ENCODE measurements at places on chromosomes 1 and 21. TPM values are rescaled to one million over a fixed set of nuclear protein-coding genes. Genes with fewer than 3 reads are reported as not detected.

DNA sequence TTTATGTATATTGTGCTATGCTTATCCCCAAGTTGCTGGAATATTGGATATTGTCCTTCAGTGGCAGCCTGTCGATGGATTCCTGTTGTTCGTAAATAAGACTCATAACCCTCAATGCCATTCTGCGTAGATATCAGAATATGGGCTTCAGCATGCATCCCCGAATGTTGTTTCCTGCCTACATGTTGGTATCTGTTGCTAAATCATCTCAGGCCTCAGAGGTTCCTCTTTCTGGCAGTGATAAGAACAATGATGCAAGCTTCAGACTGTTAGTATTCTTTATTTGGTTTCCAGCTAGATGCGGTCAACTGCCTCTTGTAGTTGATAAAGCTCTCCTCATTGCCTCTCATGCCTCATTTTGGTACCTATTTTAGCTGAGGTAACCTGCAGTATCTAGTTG is 2082.6 kb downstream of the MRPL39 start:
- no peak for DNase-seq

The DIO1 gene
- total RNA-seq = not detected

The RPTN gene
- not detected for total RNA-seq

GRCh38 chr1:11431941-11432507 is 46.9 kb upstream of the DISP3 start:
- DNase-seq = no peak

DNA sequence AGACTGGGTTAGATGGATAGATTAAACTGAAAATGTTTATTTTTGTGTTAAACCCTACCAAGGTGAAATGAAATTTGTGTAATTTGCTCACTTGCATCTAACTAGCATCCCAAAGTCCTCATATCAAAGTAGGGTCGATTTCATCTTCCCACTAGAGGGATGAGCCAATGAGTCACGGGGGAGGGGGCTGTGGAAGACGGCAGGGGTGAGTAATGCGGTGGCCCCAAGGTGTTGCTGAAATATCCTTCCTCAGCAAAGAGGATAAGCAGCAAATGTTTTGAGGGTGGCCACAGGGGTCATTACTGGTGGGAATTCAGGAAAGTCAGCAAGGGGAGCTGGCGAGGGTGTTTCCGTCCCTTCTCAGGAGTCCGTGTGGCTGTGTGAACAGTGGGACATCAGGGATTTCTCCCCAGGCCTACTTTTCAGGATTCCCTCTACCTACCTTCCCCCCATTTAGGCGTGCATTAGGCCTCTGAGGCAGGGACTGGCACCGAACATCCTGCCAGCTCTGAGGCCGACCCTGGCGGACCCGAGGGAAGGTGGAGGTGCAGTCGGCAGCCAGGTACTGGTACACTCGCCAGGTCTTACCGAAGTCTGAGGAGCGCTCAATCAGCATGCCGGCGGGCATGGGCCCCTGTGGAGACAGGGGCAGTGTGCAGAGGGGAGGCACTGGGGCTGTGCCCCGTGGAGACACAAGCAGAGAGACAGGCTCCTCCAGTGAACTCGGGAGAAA is 18.1 kb downstream of the LAMB3 start:
- no peak for DNase-seq

DNA sequence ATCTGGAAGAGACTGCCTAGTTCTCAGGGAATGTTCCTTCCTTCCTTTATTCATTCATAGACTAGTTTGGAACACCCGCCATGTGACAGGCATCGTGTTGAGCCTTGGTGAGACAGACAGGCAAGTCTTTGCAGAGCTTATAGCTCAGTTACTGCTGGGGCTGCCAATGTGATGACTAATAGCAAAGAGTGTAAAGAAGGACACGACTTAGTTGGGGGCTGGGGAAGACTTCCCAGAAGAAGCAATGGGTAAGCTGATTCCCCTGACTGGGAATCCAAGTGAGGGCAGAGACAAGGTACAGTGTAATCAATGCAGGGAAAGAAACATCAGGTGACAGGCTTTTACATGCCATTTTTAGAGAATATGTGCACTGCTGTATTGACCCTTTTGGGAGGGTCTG is 51.2 kb downstream of the TENT5C start:
- peak; percentile 67 for DNase-seq

- peak; percentile 81 for DNase-seq
These were observed 112.5 kb downstream of the RRAGC start for GRCh38 chr1:38746941-38747600.

The ANKRD65 gene
- 1.6 TPM for total RNA-seq

GRCh38 chr1:190908691-190909090 is 431.0 kb upstream of the BRINP3 start:
- DNase-seq = no peak

The PRAMEF8 gene
- not detected for total RNA-seq

DNA sequence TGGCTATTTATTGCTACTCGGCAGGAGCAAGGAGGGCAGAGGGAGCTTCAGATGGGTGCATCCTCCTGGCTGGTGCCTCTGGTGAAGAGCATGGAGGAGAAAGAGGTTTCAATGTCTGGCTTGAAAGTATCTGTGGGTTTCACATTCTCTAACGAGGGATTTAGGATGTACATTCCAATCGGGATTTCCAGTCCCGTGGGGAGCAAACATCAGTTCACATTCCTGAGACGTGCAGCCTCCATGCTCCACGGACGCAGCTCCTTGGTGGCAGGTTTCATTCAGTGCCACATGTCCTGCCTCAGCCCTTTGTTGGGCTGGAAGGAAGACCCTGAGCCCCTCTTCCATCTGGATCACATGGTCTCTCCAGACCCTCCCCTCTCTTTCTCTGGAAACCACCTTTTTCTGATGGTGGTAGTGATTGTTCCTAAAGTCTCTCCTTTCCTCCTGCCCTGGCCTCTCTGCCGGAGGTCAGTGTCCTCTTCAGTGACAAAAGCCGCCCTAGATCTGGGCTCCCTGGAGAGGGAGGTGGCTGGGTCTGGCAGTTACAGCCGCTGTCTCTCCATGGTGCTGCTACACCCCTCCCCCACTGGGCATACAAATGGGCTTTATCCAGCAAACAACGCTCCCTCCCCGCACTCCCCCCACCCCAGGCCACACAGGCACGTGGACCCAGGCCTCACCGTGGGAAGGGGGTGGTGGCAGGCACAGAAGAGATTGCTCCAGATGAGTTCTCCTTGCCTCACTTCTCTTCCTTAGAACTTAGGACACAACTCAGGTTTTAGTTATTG is 826 bp upstream of the CA14 start:
- DNase-seq = peak; percentile 85

The NEK2 gene
- total RNA-seq = 42.3 TPM

DNA sequence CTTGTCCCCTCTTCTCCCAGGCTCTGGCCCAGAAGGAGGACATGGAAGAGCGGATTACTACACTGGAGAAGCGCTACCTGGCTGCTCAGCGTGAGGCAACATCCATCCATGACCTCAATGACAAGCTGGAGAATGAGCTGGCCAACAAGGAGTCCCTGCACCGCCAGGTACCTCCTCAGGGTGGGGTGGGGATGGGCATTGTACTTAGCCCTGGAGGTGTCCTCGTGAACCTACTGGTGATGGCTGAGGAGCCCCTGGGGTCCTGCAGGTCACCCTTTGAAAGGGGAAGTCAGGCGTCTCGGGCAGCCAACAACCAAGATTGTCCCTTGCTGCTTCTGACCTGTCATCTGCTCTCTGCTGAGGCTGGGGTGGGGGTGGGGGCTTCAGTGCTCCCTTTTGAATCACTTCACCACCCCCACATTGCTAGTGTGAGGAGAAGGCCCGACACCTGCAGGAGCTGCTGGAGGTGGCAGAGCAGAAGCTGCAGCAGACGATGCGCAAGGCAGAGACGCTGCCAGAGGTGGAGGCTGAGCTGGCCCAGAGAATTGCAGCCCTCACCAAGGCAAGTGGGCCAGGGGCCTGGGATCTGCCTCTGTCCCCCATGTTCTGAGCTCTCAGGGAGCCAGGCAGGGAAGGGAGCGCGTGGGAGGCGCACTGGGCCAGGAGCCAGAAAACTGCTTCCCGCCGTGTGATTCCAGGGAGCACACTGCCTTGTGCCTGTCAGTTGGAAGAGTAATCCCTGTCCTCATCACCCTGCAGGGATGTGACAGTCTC is 19.7 kb downstream of the PPFIA4 start:
- DNase-seq = no peak

DNA sequence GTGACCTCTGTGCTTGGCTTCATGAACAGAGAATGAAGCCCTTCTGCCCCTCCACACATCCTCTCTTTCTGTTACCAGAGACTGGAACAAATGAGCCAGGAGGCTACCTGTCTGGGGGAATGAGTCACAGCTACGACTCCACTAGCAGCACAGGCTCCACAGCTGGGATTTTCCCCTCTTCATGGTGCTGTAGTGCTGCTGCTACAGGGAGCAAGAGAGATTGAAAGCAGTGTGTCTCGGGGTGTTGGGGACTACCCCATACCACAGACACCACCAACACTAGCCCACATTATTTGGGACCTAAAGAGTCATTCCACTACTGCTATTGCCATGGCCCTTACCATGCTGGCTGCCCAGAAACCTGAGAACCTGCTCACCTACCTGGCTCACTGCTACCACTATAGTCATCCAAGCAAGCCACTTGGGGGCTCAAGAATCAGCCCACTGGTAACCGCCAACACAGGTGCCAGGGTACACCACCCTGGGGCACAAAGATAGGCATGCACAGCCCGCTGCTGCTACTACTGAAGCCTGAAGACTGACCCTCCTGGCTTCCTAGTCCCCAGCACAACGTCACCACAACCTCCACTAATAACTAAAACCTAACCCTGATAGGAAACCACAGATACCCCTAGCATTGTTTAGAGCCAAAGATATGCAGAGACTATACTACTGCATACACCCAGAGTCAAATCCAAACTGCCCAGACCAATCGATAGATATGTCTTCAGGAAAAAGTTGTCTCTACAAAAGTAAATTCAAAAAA is 17.7 kb downstream of the CD1E start:
- no peak for DNase-seq

The SYPL2 gene
- total RNA-seq = 0.38 TPM

The NTMT2 gene
- not detected for total RNA-seq

DNA sequence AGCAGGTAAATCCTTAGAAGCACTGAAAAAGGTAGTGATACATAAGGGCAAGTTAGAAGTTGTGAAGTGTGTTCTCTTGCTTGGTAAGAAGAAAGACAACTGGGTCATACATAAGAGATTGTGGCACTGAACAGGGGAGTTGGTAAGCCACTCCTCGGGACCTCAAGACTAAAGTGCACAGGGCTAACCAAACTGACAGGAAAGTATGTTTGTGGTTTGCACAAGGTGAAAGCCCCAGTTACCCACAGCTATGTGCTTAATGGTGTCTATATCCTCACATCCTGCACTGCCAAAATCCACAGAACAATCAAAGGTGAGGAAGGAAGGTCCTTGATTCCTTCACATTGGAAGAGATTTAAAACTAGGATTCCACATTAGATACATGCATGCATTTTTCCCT is 276.5 kb downstream of the DNM3 start:
- no peak for DNase-seq

The DDAH1 gene
- total RNA-seq = 25.3 TPM

The HCRTR1 gene
- total RNA-seq = not detected

GRCh38 chr1:165764277-165764676 is 4.4 kb downstream of the TMCO1 start:
- no peak for DNase-seq

DNA sequence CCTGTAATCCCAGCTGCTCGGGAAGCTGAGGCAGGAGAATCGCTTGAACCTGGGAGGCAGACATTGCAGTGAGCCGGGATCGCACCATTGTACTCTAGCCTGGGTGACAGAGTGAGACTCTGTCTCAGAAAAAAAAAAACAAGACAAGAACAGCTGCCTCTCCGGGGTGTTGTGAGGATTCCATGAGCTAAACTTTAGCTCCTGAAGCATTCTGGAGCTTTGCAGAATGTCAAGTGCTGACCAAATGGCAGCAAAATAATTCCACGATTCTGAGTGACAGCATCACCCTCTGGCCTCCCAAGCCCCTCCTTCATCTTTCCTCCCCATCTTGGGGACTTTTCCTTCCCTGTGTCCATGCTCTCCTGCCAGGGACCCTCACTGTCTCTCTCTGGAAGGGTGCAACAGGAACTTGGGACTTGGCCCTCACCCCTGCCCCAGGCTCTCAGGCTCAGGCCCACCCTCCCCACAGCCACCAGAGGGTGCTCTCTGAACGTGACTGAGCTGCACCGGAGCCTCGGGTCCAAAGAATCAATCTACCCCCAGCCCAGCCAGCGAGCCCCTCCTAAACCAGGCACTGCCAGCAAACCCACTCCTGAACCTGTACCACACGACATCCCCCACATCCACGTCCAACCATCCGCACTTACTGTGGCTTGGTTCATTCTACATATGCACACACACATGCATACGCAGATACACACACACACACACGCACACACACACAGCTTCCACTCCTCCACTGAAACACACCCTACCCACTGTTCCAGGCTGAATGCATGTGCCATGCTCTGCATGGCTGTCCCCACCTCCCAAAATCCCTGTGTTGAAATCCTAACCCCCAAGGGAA is 45.7 kb downstream of the ACOT7 start:
- peak; percentile 88 for DNase-seq

The RGS8 gene
- total RNA-seq = 5.6 TPM

GRCh38 chr1:84781946-84782771 is 91.9 kb upstream of the SSX2IP start:
- DNase-seq = peak; percentile 97

The SPRR1A gene
- total RNA-seq = not detected

DNA sequence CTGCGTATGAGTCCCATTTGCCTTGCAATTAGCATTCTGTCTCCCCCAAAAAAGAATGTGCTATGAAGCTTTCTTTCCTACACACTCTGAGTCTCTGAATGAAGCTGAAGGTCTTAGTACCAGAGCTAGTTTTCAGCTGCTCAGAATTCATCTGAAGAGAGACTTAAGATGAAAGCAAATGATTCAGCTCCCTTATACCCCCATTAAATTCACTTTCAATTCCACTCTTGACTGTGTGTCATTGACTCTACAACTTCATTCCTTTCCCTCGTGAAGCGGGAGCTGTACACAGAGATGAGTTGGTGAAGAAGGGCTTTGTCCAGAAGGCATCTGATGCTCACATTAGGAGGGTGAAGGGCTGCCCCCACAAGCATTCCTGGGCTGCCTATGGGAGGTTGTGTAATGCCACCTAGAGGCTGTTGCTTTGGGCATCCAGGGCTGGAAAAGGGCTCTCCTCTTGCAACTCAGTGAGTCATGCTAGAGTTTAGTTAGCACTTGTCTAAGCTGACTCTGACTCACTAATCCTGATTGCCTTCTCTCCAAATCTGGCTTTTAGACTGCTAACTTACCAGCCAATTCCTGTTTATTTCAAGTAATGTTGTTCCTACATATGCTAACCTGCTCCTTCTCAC is 1.8 kb downstream of the SPRR1B start:
- peak; percentile 63 for DNase-seq

The BARHL2 gene
- 0.23 TPM for total RNA-seq

The MATN1 gene
- 0.18 TPM for total RNA-seq

- DNase-seq = no peak
These were observed 246.4 kb upstream of the HOOK1 start for GRCh38 chr1:59568158-59568935.
